ENCODE measurements at places on chromosomes 13 and 19.

- DNase-seq: no peak
Measured at GRCh38 chr19:33133438-33134031, 1.6 kb downstream of the WDR88 start.

GRCh38 chr19:47350630-47351029, 1.5 kb downstream of the DHX34 start:
- DNase-seq: no peak

GRCh38 chr19:46901701-46902401, 41.1 kb downstream of the ARHGAP35 start:
- DNase-seq: no peak

- no peak for DNase-seq
Measured at GRCh38 chr13:65330287-65330686, 1899.8 kb downstream of the PCDH9 start.

GRCh38 chr13:90612391-90612790, 735.1 kb upstream of the MIR17HG start:
- no peak for DNase-seq

DNA sequence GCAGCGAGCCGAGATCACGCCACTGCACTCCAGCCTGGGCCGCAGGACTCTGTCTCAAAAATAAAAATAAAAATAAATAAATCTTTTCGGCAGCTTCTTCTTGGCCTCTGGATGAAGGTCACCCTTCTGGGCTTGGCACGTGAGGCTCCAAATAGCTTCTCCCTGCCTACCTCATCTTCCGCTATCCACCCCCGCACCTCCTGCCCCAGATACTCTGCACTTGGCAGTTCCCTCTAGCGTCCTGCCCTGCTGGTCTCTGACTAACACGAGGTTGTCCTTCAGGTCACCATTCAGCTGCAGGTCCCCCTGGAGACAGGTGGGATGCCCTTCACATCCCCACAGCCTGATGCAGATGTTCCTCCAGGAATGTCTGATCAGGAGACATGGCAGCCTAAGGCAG, 8.5 kb upstream of the CCL25 start:
- DNase-seq: no peak

- no peak for DNase-seq
Measured at GRCh38 chr13:112495465-112495864, 92.5 kb downstream of the TUBGCP3 start.

GRCh38 chr19:56104423-56104822, 16.7 kb downstream of the ZNF787 start:
- DNase-seq: no peak

DNA sequence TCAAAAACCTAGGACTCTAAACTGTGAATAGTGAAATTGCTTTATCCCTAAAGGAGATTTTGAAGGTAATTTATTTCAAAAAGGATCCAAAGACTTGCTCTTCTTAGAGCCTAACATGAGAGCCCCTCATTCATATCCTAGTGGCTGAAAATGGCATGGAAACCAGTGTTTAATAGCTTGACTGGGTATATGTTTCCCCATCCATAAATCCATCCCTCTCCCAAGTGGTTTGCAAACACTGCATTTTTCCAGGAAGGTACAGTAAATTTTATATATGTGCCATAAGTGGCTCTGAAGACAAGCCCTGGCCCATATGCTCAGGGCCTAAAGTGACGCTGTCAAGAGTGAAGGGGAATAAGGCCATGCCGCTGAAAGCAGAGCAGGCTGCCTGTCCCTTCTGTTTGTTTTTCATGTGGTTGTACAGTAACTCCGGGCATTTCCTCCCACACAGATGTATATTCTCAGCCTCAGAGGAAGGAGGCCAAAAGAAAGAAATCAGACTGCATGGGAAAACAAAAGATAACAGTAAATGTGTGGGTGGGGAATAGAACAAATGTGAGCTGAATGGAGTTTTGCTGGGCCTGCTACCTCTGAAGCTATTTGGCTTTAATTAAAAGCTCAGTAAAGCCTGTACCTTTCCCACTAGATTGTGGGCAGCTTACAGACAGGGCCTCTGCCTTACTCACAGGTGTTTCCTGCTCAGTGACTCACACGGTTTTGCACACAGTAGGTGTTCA, 181.9 kb downstream of the PCDH9 start:
- DNase-seq: peak; percentile 71

DNA sequence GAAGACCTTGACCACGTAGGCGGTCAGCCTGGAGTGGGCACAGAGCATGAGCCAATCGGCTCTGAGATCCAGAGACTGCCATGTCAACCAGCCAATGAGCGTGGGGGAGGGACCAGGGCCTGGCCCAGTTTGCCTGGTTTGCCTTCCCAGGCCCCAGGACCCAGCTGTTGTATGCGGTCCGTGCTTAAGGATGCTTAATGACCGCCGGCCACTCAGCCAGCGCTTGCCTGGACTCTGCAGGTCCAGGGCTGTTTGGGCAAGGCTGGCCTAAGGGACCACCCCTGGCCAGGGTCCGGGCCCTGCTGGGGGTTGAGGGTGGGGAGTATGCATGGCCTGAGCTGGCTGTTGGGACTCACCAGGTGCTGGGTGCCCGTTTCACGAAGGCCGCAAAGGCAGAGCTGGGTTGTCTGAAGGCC, 23.1 kb upstream of the TNFSF14 start:
- no peak for DNase-seq

- no peak for DNase-seq
Measured at GRCh38 chr13:91058066-91058465, 289.4 kb upstream of the MIR17HG start.

GRCh38 chr19:56597696-56598095, 2.6 kb downstream of the ZNF71 start:
- no peak for DNase-seq

DNA sequence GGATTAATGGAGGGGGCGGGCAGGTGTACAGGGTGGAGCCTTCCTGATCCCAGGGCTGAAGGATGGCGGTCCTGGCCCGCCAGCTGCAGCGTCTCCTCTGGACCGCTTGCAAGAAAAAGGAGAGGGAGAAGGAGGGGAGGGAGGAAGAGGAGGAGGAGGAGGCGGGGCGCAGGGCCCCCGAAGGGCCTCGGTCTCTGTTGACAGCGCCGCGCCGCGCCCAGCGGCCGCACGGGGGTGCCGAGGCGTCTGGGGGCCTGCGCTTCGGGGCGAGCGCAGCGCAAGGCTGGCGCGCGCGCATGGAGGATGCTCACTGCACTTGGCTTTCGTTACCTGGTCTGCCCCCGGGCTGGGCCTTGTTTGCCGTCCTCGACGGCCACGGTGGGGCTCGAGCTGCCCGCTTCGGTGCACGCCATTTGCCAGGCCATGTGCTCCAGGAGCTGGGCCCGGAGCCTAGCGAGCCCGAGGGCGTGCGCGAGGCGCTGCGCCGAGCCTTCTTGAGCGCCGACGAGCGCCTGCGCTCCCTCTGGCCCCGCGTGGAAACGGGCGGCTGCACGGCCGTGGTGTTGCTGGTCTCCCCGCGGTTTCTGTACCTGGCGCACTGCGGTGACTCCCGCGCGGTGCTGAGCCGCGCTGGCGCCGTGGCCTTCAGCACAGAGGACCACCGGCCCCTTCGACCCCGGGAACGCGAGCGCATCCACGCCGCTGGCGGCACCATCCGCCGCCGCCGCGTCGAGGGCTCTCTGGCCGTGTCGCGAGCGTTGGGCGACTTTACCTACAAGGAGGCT, at the start of gene PPM1N:
PPM1N (plus strand) TSS at position 33 of the 785 bp plus-strand sequence; CDS start at position 63, 30 bp downstream.
- peak; percentile 62 for DNase-seq

DNA sequence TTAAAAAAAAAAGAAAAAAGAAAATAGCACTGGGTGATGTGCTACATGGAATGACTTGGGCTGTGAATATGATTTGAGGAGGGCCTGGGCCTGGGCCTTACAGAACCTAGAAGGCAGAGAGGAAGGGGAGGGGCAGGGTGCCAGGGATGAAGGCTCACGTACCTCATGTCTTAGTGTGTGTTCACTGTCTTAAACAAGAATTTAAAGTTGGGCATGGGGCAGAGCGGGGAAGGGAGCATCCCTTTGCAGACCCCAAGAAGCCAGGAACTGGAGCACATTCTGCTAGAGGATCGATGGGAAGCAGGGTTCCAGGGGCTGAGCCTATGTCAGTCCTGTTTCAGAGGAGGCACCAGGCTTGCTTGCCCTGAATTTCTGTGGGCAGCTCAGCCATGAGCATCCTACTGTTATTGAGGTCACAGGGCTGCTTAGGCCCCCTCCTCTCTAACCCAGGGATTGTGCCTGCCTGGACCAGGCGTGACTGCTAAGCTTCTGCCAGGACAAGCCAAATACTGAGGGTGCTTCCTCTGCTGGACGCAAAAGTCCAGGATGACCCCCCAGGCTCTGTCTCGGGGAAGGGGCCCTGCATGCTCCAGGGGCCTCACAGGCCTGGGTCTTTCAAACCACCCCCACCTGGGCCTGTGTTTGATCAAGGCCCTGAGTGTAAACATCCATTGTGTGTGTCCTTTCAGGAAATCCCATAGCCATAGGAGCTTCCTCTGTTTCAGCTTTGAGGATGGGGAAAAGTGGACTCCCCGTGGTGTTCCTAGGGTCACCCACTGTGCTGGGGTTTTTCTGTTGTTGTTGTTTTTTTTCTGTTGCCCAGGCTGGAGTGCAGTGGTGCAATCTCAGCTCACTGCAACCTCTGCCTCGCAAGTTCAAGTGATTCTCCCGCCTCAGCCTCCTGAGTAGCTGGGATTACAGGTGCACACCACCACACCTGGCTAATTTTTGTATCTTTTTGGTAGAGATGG, 4.8 kb downstream of the LSR start:
- no peak for DNase-seq

GRCh38 chr19:12796146-12797071, 5.1 kb downstream of the JUNB start:
- DNase-seq: peak; percentile 87

DNA sequence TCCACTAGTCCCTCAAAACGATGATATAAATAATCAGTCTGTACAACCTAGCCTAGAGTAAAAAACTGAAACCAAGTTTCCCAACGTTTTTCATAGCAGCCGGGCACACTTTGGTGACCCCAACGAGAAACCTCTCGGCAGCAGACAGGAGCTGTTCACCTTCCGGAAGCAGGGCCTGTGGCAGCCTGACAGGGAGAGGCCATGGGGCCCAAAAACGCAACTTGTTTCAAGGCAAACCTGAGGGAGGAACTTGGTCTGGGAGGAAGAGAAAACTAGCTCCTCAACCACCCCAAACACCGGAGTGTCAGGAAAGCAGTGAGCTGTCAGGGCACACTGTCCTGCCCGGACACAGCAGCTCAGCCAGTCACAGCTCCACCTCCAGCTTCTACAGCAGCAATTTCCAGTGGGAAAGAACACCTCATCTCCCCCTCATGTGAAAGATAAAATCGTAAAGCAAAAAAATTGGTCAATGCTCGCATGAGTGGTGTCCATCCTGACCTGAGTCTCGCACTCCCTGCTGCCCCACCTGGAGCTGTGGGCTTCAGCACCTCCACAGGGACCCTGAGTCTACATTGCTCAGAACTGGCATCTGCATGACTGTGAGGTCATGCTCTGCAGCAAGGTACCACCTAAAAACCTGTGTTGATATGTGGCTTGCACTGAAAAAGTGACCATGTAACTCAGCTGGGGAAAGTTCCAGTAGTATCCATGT, 40.6 kb upstream of the LATS2 start:
- DNase-seq: no peak

DNA sequence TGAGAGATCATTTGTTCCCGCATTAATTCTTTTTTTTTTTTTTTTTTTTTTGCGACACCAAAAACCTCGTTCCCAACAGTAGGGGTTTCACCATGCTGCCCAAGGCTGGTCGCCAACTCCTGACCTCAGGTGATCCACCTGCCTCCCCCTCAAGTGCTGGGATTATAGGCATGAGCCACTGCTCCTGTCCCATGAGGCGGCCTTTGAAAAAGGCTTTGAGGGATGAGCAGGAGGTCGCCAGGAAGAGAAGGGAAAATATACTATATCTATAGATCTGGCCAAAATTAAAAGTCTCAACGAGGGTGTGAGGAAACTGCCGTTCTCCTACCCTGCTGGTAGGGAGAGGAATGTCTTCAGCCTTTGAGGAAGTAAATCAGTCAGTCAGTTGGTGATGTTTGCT, 26.2 kb downstream of the ZNF473 start:
- DNase-seq: no peak

DNA sequence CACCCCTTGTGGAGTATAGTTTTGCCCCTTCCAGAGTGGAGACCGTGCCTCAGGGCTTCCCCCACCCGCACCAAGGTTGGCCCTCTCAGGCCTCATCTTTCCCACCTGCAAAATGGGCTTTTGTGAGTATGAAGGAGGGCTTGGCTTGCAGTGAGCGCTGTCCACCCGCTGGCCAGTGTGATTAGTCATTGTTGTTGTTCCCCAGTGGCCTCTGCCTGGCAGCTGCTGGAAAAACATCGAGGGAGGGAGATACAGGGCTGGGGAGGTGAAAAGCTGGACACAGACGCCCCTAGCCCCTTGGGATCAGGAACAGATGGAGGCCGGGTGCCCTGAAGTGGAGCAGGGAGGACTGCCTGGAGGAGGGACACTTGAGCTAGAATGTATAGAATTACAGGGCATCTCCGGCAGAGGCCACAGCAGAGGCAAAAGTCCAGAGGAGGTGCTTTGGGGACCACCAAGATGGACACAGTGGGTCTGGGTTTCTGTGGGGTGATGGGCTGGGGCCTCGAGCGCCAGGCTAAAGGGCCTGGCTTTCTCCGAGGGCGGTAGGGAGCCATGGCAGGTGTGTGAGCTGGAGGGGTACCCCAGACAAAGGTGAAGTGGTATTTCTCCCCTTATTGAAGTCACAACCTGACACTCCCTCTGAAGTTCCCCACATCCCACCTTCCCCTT, 3.9 kb upstream of the IL12RB1 start:
- no peak for DNase-seq

- no peak for DNase-seq
Measured at GRCh38 chr13:107551521-107551920, 663.8 kb downstream of the LIG4 start.

DNA sequence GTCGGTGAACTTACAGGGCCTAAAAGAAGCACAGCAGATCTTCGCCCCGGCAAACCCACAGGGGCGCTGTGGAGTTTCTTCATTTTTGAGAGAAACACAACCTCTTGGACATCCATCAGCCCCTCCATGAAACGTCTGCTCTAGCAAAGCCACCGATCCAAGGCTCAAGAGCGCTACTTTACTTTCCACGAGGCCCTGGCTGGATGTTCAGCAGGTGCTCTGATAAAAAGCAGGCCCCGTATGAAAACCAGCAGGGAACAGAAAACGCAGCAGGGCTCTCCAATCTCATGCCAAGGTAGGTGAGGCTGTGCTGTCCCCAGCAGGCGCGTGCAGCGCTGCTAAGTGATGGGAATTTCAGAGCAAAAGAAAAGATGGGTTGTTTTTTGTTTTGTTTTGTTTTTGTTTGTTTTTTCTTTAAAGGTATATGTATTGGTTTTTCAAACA, 86.7 kb downstream of the IRS2 start:
- DNase-seq: no peak
